ENCODE measurements at places on chromosomes 2 and 18.

DNA sequence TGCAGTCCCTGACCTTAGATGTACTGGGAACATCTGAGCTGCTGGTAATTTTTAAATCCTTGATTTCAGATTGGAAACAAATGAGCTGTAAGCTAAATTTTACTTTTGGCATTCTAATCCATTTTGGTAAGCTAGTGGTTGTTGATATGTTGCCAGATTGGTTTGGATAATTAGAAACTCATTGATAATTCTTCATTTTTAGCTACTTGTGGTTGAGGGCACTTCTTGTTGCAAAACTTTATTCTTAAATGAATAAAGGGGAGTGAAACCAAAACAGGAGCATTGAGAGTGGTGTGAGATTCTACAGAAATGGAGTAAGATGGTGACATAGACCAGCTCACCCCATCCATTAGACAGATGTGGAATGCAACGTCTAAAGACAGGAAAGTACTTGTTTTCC is 64.5 kb downstream of the ITGB1BP1 start:
- no peak for DNase-seq

GRCh38 chr2:25227576-25227975 is 59.2 kb upstream of the POMC start:
- no peak for DNase-seq

GRCh38 chr18:49778826-49779465 is 34.4 kb downstream of the ACAA2 start:
- DNase-seq: no peak

- DNase-seq: peak; percentile 13
Measured at GRCh38 chr2:182666674-182667314, 49.3 kb upstream of the DNAJC10 start.

GRCh38 chr18:76263046-76264005 is 231.7 kb downstream of the ZNF516 start:
- no peak for DNase-seq

DNA sequence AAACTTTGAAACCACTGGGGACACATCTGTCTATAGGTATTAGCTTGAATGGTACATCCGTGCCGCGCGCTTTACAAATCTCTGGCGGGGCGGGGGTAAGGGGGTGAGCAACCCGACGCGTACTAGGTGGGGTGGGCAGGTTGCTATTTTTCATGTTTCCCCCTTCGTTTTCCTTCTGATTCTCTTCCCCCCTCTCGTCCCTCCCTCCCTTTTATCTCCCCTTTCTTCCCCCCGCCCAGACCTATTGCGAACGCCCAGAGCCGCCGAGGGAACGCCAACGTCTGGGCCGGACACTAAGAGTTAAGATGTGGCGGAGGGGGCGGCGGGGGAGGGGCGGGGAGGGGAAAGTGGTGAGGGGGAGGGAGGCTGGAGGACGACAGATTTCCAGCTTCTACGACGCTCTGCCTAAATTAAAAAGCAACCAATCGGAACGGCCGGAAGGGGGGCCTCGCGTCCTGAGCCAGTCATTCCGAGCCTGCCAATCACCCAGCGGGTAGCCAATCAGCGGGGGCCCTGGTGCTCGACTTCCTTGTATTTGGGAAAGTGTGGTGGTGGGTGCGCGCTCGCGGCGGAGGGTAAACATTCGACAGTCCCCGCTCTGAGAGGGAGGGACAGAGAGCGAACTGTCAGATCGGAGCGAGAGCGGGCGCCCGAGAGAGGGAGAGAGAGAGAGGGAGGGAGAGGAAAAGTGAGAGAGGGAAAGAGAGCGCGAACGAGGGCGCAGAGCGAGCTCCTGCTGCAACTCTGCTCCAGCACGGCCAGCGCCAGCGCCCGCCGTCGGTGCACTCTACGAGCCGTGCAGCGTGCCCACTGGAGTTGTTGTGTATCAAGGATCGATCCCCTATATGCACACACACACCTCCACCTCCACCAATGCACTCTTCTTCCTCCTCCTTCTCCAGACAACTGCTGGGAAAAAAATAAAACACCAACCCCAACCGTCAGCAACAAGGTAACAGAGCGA is at the start of gene POU3F3:
POU3F3 (plus strand) TSS at position 582 of the 964 bp plus-strand sequence. CDS start 1,396 bp downstream, outside the sequence.
- peak; percentile 41 for DNase-seq

GRCh38 chr2:169486487-169486886 is 7.2 kb downstream of the BBS5 start:
- no peak for DNase-seq

GRCh38 chr2:239691720-239692119 is 290.9 kb upstream of the HDAC4 start:
- no peak for DNase-seq

DNA sequence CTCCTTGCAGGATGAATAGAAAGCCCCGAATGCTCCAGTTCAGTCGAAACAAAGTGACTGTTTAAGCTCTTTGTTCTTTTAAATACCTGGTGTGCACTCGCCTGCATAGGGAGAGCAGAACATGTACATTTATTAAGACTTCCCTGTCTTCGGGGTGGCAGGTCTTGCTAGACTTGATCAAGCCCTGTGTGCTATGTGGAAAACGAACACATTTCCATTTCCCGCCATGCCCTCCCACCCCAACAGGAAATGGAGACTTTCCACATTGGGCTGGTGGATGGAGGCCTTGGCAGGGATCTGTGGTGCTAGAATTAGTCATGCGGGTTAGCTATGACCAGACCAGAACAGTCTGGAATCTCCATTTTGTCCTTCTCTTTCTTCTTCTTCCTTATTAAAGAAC is 321.0 kb upstream of the THSD7B start:
- no peak for DNase-seq

GRCh38 chr2:192004188-192004963 is 157.5 kb upstream of the CAVIN2 start:
- DNase-seq: no peak

DNA sequence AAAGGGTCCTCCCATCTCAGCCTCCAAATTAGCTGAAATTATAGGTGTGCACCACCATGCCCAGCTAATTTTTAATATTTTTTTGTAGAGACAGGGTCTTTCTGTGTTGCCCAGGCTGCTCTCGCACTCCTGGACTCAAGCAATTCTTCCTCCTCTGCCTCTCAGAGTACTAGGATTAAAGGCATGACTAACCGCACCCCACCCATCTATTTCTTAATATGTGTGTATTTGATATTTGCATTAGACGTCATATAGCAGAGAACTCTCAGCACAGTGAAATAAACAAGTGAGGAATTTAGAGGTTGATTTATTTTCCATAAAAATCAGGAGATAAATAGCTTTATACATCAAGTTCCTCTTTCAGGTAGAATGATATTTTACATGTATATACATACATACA is 213.5 kb downstream of the FSIP2 start:
- DNase-seq: no peak

DNA sequence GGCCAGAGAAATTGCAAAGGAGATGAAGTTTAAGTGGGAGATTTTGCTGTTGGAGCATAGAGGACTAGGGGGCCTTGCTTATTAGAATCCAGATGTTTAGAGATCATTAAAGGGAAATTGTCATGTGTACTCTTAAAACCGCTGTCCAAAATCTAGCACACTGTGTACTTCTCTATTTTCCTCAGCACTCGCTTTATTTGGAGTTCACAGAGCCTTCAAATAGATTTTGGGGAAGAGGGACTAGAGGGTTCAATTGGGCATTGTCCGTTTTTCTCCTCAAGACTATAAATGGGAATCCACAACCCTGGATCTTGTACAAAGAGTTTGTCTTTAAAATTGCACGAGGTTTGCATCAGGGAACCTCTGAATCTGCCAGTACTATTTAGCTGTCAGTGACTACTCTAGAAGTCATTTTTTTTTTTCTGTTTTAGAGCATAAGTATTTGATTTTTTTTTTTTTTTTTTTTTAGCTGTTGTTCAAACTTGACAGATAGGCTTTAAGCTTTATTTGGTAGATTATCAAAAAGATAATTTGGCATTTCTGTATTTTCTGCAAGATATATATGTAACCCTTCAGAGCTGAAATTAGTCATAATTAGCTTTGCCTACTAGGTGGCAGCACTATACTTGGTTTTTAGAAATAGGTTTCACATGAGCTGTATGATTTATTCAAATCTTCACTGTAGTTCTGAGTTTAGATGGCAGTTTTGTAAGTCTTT is 14.2 kb downstream of the PMS1 start:
- peak; percentile 9 for DNase-seq

- no peak for DNase-seq
Measured at GRCh38 chr2:240233885-240234502, 93.5 kb upstream of the OTOS start.

GRCh38 chr2:218474527-218474926 is 55.6 kb downstream of the VIL1 start:
- DNase-seq: no peak

Data from hepatic stellate cell (primary cell).